ENCODE measurements at places on chromosomes 1 and 21.

DNA sequence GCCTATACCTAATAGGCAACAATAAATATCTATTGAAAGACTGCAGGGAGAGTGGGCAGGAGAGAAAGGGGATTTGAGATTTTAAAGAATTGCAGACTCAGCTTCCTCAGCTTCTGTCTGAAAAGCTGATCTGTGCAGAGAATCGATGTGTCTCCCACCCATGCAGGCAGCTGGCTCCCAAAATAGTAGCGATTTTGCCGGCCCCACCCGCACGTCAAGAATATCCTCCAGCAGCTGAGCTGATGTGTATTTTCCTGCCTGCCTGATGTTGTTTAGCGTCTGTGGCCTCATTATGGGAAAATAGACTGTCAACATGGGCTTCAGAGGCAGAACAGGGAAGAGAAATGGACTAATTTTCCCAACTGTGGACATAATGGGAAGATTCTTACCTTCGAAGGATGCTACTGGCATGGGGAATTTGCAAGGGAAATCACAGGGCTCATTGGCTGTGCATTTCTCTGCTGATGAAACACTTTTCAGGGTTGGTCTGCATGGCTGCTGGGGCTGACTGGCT is 699.8 kb downstream of the PTPRU start:
- DNase-seq, result no peak

- DNase-seq, result no peak
These were observed 33.5 kb upstream of the CCDC27 start for GRCh38 chr1:3718764-3719163.

DNA sequence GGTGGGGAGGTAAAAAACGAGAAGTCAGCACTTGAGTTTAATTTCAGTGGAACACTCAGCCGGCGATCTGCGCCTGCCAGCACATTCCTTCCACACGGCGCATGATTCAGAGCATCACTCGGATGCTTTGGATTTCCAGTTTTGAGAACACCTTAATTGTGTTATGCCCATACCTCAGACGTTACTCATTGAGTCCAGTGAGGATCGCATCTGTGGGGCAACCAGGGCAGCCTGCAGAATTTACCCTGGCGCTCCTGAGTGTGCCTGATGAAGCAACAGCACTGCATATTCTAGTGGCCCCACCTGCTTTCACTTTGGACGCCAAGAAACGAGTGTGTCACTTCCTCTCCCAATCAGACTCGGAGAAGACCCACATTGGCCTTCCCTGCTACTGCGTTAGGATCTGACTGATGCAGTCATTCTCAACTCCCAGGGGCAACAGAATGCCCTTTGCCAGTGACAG is 19.9 kb downstream of the FAM89A start:
- DNase-seq, result no peak

- no peak for DNase-seq
These were observed 34.7 kb downstream of the RNF11 start for GRCh38 chr1:51270751-51271150.

GRCh38 chr21:35198982-35199732 is 150.1 kb upstream of the RUNX1 start:
- DNase-seq, result no peak

GRCh38 chr1:147720557-147720956 is 39.8 kb downstream of the GJA5 start:
- DNase-seq, result no peak

DNA sequence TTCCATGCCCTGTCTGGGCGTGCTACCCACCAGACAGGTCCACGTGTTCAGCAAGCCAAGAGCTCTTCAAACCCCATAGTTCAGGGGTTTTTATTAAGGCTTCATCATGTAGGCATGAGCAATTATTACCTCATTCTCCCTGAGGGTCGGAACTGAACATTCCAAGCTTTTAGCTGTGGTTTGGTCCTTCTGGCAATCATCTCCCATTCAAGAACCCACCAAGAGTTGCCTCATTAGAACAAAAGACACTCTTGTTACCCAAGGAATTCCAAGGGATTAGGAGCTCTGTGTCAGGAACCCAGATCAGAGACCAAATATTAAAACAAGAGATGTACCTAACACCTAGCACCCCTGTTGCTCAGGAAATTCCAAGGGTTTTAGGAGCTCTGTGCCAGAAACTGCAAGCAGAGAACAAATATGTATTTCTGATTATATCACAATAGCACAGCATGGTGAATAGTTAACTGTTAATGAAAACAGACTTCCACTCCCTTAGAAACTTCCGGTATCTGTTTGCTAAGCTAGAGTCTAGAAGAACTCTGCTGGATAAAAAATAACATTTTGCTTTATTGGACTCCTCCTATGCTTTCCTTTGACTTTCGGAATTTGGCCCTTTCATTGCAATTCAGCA is 201.2 kb upstream of the L1TD1 start:
- no peak for DNase-seq
